Nephron progenitor cell (in vitro differentiated cells): ENCODE measurements at places on chromosomes 12 and 14.

GRCh38 chr12:60100160-60100559 is 504.3 kb downstream of the SLC16A7 start:
- DNase-seq = no peak

DNA sequence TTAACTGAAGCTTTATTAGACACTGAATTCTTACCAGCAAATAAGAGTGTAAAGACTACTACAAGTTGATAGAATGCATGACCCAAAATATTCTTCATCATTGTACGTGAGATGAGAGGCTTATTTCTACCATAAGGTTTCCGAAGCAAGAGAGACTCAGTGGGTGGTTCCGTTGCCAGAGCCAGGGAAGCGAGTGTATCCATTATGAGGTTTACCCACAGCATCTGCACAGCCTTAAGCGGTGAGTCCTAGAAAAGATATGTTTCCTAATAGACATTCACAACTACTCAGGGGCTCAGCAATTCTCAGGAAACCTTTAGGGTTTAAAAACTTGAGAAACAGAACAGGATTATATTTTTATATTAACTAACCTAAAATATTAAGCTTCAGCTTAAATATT is 77.8 kb upstream of the POC1B start:
- no peak for DNase-seq

- no peak for DNase-seq
Observed at GRCh38 chr12:75613981-75614380, 102.6 kb upstream of the KRR1 start.

DNA sequence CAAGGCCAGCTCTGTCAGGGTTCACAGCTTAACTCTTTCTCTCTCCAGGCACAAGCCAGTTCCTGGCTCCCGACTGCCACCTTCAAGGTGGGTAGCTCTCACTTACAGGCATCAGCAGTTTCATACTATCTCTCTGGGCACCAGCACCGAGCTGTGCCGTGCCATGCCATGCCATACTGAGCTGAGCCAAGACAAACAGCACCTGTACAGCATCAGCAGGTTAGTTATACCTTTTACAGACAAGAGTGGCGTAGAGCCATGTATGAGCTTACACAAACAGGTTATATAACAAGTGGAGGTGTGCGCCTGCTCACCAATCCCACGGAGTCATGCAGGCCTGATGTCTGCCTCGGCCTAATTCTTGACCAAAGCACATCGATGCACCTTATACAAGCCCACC is 1098.7 kb downstream of the AACS start:
- no peak for DNase-seq

DNA sequence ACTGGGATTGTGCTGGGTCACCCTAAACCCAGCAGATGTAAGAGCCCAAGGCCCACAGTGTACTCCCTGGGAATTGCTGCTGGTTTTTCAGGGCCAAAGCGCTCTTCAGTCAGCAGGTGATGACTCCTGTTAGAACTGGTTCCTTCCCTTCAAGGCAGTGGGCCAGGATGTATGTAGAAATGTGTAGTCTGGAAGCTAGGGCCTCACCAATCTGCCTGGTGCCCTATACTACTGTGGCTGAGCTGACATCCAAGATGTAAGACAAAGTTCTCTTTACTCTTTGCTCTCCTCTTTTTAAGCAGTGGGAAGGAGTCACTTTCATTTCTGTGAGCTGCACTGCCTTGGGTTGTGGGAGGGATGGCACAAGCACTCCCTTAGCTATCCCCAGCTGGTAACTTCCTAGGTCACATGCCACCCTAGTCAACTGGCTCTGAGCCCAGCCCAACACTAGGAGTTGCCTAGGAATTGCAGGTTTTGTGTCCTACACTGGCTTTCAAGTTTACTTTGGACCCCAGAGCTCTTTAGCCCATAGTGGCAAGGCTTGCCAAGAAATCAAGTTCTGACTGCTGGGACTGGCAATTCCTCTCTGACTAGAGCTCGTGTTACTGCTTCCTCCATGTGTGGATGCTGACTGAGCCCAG is 249.2 kb downstream of the C12orf50 start:
- no peak for DNase-seq

DNA sequence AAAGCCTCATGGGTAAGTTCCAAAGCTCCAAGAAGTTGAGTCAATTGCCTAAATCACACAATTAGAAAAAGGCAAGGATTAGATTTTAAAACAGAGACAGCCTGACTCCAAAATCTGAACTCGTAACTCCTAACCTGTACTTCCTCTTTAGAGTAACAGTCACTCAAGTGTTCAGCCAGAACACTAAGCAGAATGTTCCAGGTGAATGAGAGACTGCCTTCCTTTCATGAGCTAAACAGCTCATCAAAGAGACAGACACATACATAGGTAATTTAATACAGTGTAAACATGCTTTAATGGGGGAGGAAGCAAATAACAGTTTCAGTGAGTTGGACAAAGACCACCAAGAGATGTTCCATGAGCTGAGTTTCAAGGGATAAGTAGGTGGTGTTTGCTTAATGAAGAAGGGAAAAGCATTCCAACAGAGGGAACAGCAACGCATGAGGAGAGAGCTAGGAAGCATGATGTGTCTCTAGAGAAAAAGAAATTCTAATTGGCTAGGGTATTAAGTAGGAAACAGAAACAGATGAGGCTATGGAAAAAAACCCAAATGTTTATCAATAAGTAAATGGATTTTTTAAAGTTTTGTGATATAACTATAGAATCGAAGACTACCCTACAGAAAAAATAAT is 403.9 kb downstream of the MED13L start:
- no peak for DNase-seq

- DNase-seq = no peak
Observed at GRCh38 chr14:51208982-51209381, 31.1 kb upstream of the TMX1 start.

DNA sequence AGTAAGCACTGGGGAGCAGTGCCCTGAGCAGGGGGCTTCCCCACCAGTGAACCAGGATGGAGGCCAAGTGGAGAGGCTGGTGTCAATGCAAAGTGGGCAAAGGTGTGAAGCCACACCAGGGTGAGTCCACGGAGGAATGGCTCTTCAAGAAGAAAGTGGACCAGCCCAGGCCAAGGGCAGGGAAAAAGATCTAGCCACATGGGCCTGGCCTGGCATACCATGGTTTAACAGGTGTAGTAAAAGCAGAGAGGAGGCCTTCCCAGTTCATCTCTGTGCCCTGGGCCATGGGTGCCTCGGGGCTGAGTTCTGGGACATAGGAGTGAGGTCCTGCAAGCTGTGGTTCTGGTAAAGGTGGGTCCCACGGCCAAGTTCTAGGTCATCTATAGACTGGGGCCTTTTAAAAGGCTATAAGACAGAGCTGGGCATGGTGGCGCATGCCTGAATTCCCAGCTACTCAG is 153.4 kb downstream of the DPF3 start:
- no peak for DNase-seq

- no peak for DNase-seq
Observed at GRCh38 chr12:7013101-7013500, 5.2 kb downstream of the LPCAT3 start.
